Activated CD8-positive, alpha-beta T cell treated with anti-CD3 and anti-CD28 coated beads for 36 hours (primary cell): ENCODE measurements at places on chromosomes 2 and 18.
A peak's percentile ranks its signal among the peaks of the same experiment; 100 is the strongest.

DNA sequence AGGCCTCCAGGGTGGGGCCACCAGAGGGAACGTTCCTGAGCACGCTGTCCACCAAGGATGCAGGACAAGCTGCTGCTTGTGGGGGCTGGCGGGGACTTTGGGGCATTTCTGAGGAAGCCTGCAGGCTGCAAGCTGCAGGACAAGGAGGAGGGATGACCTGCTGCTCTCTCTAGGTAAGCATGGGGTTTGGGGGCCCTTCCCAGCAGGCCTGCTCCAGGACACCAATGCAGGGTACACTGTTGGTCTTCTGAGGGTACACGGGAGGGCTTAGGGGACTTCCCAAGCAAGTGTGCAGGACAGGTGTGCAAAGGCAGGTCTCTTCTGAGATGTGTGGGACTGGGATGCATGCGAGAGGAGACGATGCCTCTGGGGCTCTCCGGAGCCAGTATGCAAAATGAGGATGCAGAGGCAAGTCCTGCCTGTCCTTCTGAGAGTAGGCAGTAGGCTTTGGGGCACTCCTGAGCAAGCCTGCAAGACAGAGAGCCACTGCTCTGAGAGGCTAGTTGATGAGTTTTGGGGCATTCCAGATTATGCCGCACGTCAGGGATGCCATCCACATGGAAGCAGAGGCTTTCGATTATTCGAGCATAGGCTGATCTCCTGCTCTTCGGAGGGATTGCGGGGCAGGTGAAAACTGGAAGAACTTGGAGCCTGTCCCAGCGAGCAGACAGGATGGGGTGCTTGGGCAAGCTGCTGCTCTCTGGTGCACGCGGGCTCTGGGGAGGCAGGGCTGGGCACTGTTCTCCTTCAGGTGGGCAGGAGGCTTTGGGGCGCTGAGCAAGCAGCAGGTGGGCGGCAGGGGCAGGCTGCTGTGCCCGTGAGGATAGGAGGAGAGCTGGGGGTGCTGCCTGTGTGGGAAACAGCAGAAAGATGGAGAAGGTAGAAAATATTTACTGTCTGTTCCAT, 44.6 kb downstream of the CNGA3 start:
- H3K27ac ChIP-seq = no peak overlapping the region
- H3K27me3 ChIP-seq = no peaks in the 10 kb centered on the region
- no peak overlapping the region for H3K4me3 ChIP-seq
- H3K4me1 ChIP-seq = no peaks in the 10 kb centered on the region
- H3K36me3 ChIP-seq = no peaks in the 10 kb centered on the region
- DNase-seq = no peak

DNA sequence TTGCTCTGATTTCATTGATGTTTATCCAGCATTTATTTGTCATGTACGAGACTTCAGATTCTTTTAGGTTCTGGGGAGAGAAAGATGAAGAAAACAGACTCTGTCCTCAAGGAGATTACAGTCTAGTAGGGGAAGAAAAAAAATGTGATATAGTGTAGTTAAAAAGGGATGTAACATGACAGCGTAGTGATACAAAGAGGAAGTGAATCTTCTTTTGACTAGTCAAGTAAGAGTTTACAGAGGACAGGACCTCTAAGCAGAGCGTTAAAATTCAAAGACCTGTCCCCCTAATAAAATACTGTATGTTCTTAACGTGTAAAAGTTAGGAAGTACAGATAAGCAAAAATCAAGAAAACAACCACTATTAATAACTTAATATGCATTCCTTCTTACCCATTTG, 47.7 kb downstream of the NCOA1 start:
- H3K27me3 ChIP-seq = no peaks in the 10 kb centered on the region
- peaks cover 35% of the 10 kb centered on the region for H3K4me1 ChIP-seq
- no peak overlapping the region for H3K27ac ChIP-seq
- peaks cover 32% of the 10 kb centered on the region for H3K36me3 ChIP-seq
- H3K4me3 ChIP-seq = no peak overlapping the region

DNA sequence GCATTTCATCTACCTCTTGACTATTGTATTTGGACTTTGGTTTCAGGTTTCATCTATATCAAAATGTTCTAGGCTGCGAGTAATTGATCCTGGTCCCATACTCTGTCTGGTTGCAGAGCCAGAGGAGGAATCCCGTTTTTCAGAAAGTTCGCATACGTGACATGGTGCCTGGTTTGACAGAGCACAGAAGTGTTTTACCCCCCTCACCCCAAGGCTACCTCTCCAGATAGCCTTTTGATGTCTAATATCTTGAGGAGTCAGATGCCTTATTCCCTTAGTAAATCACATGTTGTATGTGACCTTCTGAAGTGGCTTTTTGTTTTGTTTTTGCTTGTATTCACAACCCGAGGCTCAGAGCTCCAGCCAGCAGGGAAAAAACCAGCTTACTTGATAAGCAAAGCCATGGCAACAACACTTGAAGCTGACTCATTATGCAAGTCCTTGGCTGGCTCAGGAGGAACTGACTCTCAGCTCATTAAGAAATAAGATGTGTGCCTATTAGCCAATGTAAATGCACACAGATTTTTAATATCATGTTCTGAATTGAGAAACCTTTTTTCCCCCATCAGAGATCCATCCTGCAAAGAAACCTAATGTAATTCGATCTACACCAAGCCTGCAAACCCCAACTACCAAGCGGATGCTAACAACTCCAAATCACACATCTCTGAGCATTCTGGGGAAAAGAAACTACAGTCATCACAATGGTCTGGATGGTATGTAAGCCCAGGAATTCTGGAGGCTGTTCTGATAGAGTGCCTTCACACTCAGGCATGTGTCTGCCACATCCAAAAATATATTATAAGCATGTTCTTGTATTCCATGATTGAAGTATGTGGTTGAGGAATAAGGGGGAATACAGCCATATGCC, 41.4 kb downstream of the OXER1 start:
- DNase-seq = peak; percentile 71
- H3K36me3 ChIP-seq = peaks cover 4% of the 10 kb centered on the region
- peaks cover 10% of the 10 kb centered on the region for H3K4me1 ChIP-seq
- H3K27me3 ChIP-seq = no peaks in the 10 kb centered on the region
- no peak overlapping the region for H3K27ac ChIP-seq
- H3K4me3 ChIP-seq = no peak overlapping the region

- DNase-seq = no peak
- H3K27me3 ChIP-seq = peaks cover 6% of the 10 kb centered on the region
- H3K27ac ChIP-seq = no peak overlapping the region
- H3K4me1 ChIP-seq = peaks cover 3% of the 10 kb centered on the region
Observed at GRCh38 chr2:104429639-104430358, 424.1 kb upstream of the POU3F3 start.

- peaks cover 2% of the 10 kb centered on the region for H3K36me3 ChIP-seq
- H3K4me1 ChIP-seq = no peaks in the 10 kb centered on the region
- no peaks in the 10 kb centered on the region for H3K27me3 ChIP-seq
- no peak overlapping the region for H3K27ac ChIP-seq
Observed at GRCh38 chr2:239109041-239109927, 261.4 kb downstream of the TWIST2 start.
